Spinal cord (tissue), 10 donors: ENCODE measurements at places on chromosomes 4 and X. TPM values are rescaled to one million over a fixed set of nuclear protein-coding genes. Genes with fewer than 3 reads are reported as not detected.

ENPEP gene
- 5.0 TPM for total RNA-seq

TMEM271 gene
- total RNA-seq, result 4.4 TPM

P2RY8 gene
- total RNA-seq, result 0.39 TPM

CLGN gene
- 6.6 TPM for total RNA-seq

SERPINA7 gene
- not detected for total RNA-seq

SYTL5 gene
- total RNA-seq, result 11.9 TPM

CXorf51A gene
- total RNA-seq, result not detected

IL2 gene
- total RNA-seq, result not detected

VCX3A gene
- 0.33 TPM for total RNA-seq

GLRB gene
- total RNA-seq, result 70.1 TPM

PLAC8 gene
- total RNA-seq, result 14.7 TPM

PABPC1L2A gene
- total RNA-seq, result 4.1 TPM

PCDH7 gene
- total RNA-seq, result 67.6 TPM

ADGRG2 gene
- total RNA-seq, result 5.9 TPM

CCNB3 gene
- total RNA-seq, result 0.40 TPM

GLRA2 gene
- 14.4 TPM for total RNA-seq

NEXMIF gene
- 10.4 TPM for total RNA-seq

GRIA2 gene
- 85.8 TPM for total RNA-seq

RASL11B gene
- total RNA-seq, result 6.3 TPM

AMELX gene
- total RNA-seq, result not detected

SGMS2 gene
- 15.2 TPM for total RNA-seq

SCARB2 gene
- 326 TPM for total RNA-seq

GATA1 gene
- total RNA-seq, result 0.39 TPM

HSFX4 gene
- not detected for total RNA-seq

CLDN2 gene
- 5.6 TPM for total RNA-seq

NPY2R gene
- total RNA-seq, result 0.39 TPM
